ENCODE measurements at places on chromosomes 4 and X. TPM values are rescaled to one million over a fixed set of nuclear protein-coding genes. Genes with fewer than 3 reads are reported as not detected.

DNA sequence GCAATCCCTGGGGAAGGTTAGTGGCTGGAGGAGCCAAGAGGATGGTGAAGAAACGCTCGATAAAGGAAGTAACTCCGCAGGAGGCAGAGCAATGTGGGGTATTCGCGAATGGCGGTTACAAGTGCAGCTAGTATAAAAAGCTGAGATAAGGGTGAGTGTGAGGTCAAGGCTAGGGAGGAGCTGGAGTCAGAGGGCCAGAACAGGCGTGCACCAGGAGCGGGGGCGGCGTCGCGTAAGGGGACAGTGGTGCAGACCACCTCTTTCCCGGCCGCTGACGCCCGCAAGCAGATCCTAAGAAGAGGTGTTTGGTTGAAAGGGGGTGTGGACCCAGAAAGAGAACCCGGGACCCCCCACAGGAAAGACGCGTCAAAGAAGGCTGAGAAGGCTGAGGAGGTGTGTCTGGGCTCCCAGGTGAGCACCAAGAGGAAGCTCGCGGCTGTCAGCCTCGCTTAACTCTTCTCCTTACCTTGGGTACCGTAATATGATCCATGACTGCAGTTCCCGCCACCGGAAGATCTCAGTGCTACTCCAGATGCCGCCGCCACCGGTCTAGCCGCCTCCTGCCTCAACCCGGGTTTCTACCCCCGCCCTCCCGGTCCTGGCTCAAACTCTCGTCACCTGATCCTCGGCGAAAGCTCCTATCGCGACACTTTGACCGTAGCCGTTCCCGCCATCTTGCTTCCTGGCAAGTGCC lies at the start of gene MTMR8:
Gene MTMR8, minus strand, starts transcription at position 579 of the 694 bp plus-strand sequence. Its CDS starts 89 bp downstream, at position 490.
- peak; percentile 74 for DNase-seq

GRCh38 chrX:153527208-153527607 lies 9.8 kb downstream of the ATP2B3 start:
- DNase-seq, result no peak

Gene XAGE1B
- not detected for total RNA-seq

Gene BEND4
- total RNA-seq, result 0.74 TPM

GRCh38 chr4:122044501-122044900 lies 92.6 kb upstream of the TRPC3 start:
- no peak for DNase-seq

- DNase-seq, result no peak
Measured at GRCh38 chr4:75232546-75232945, 281.7 kb downstream of the RCHY1 start.

Gene MAGEB10
- total RNA-seq, result not detected

Gene DDIT4L
- 0.46 TPM for total RNA-seq

DNA sequence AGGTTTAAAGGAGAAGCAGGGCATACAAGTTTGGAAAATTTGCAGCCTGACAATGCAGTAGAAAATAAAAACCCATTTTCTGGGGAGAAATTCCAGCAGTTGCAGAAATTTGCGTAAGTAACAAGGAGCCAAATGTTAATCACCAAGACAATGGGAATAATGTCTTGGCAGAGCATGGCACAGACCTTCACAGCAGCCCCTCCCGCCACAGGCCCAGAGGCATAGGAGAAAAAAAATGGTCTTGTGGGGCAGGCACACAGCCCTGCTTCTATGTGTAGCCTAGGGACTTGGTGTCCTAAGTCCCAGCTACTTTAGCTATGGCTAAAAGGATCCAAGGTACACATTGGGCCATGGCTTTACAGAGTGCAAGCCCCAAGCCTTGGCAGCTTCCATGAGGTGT lies 65.7 kb downstream of the SPOCK3 start:
- DNase-seq, result no peak

Gene ZXDA
- 3.9 TPM for total RNA-seq

Gene TBC1D9
- 41.9 TPM for total RNA-seq

DNA sequence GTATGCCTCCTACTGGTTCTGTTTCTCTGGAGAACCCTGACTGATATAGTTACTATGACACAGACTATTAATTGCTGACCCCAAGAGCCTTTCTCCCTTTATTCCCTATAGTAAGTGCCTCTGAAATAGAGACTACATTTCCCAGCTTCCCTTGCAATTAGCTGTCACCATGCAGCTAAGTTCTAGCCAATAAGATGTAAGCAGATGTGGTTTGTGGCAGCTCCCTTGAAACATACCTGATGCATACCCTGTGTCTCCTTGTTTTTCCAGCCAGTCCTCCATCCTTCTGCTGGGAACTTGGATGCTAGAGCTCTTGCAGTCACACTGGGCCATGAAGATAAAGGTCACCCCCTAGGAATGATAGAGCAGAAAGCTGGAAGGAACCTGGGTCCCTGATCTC lies 9.7 kb upstream of the TMEM165 start:
- no peak for DNase-seq

- DNase-seq, result no peak
Measured at GRCh38 chrX:122567911-122568310, 616.2 kb upstream of the GRIA3 start.

GRCh38 chrX:103356130-103356798 lies at the start of gene TCEAL9:
Gene TCEAL9 (plus strand): TSS chrX:103356506. CDS start chrX:103357685, 1,179 bp downstream.
- no peak for DNase-seq

DNA sequence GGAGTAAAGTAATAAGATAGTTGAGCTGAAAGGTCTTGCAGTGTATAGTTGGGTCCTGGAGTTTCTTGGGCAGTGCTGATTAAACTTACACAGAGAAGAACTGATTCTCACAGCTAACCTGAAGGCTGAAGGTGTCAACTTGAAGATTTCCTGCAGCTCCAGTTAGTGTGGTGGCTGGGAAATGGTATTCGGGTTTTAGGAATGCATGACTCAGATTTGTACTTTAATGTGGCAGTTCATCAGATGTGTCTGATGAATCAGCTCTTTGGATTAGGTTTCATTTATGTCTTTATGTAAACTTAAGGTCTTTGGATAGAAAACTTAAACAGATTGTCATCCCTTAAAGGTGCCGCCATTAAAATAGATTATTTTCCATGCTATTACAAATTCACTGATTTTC lies 200.0 kb downstream of the IL1RAPL1 start:
- no peak for DNase-seq

GRCh38 chr4:181687116-181687515 lies 556.1 kb upstream of the TENM3 start:
- no peak for DNase-seq

DNA sequence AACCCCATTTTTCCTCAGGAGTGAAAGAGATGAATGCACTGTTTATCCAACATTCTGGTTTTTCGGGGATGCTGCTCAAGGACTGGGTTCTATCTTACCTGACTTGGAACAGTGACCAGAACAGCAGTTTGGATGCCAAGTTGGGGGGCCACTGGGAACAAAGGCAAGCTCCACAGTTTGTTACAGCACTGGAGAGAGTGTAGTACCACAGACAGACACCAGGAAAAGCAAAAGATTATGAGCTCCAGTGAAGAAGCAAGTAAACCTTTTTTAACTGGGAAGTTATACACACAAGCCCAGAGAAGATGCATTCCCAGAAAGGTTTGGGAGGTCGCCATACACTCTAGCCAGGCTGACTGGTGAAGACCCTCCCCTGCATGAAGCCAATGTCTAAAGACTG lies 13.6 kb downstream of the C4orf36 start:
- DNase-seq, result no peak

GRCh38 chr4:88230969-88231771 lies 53.2 kb downstream of the PPM1K start:
- no peak for DNase-seq

GRCh38 chr4:43843501-43843900 lies 605.1 kb downstream of the KCTD8 start:
- no peak for DNase-seq

DNA sequence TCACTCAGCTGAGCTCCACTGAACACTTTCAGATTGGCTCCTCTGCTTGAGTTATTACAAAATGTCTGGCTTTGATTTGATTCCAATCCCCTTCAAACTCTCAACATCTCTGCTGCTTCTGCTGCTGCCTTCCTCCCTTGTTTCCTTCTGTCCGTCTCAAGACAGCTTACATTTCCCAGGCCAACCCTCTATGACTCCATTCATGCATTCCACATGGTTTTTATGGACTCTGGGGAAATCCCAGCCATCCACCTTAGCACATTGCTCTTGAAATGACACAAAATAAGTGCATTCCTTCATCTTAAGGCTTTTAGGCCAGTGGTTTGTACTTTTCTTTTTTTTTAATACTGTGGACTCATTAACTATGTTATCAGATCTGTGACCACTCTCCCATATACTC lies 68.5 kb upstream of the TMEM164 start:
- DNase-seq, result no peak

GRCh38 chrX:150438165-150438564 lies 75.0 kb downstream of the MAMLD1 start:
- DNase-seq, result no peak

GRCh38 chrX:40496728-40497127 lies 84.0 kb upstream of the ATP6AP2 start:
- no peak for DNase-seq

DNA sequence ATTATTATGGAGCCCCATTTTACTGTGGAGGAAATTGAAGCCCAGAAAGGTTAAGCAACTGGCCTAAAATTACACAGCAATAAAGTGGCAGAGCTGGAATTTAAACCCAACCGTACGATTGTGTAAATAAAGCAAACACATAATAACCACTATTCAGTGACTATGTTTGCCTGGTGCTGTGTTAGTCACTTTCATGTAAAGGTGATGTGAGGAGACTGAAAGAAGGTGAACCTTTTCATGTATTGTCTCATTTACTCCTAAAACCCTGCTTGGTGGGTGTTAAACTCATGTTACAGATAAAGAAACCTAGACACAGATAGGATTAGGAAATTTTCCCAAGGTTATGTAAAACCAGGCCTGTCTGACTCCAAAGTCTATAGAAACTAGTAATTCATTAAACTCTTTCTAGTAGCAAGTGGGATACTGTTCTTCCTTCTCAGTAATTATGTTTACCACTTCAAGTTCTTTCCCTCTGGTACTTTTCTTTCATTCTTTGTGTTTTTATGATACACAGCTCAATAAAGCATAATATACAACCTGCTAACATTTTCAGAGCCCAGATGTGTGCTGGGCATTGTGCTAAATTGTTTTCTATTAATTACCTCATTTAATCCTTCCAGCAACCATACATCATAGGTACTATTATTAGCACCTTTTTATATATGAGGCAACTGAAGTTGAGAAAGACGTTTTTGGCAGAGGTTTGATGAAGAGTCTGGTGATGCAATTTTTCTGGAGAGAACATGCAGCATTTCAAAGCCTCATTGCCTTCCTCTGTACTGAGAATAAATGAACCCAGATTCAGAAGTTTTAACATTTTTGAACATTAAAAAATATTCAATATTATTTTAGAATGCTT lies 202.7 kb downstream of the SPRY1 start:
- no peak for DNase-seq

- no peak for DNase-seq
Measured at GRCh38 chr4:147793569-147794313, 61.9 kb downstream of the ARHGAP10 start.

GRCh38 chrX:118855681-118856310 lies 32.2 kb downstream of the ZCCHC12 start:
- DNase-seq, result no peak

GRCh38 chr4:112840061-112840460 lies 203.1 kb downstream of the LARP7 start:
- no peak for DNase-seq

DNA sequence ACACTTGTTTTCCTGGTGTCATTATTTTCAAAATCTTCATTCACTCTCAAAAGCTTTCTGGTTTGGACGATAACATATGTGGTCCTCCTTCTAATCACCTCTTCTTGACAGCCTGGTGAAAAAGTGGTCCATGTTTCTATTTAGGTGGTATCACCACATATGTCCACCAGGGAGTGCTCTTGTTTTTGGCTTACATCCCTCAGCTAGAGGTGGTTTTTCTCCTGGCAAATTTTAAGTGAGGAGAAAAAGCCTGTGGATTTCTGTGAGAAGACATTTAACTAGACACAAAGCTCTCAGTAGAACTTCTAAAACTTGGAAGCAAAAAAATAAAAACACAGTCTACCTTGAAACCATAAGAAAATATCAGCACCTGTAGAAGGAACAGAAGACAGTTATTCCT lies 58.0 kb upstream of the FRMPD4 start:
- no peak for DNase-seq

Gene WWC2
- 119 TPM for total RNA-seq

DNA sequence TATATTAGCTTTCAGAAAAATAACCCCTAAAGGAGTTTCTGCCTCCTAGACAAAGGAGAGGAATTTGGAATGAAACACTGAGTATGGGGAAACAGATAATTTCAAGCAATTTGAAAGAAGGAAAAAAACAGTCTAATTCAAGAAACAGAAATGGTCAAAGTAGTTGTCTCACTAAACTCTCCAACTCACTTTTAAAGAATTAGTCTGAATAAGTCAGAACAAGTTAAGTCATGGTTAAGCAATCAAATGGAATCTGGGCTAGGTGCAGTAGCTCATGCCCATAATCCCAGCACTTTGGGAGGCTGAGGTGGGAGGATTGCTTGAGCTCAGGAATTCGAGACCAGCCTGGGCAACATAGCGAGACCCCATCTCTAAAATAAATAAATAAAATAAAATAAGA lies 95.7 kb upstream of the GRIA3 start:
- DNase-seq, result no peak

DNA sequence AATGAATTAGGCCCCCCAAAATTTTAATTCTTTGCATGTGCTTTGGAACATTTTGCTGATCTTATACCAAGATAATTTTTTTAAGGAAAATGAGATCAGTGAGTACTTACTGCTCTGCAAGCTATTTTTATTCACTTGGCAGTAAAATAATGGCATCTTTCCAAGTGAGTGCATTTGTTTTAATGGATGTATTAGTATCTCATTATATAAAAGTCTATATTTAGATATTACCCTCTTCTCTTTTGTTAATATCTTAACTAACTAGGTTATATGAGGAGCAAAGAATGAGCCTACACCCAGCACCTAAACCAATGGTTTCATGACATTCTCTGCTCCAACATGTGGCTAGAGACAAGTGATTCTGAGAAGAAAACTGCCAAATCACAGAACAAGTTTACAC lies 21.1 kb upstream of the ARAF start:
- DNase-seq, result no peak

DNA sequence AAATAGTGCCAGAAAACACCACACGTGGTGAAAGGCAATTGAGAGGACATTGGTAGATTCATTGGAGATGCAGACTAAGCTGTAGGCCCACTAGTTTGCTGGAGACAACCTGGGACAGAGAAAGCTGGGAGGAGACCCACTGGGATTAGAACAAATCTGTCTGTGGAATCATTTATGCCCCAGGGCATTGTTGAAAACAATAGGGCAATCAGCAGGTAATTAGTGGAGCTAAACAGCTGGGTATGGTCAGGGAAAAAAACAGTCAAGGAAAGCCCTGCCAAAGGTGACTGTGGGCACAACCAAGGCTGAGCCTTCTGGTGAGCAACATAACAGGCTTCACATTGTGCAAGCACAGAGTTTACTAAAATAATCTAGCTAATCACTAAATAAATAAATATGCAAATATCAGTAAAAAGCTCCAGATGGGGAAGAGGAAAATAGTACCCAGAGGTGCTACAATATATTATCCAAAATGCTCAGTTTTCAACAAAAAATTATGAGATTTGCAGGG lies 9.0 kb downstream of the TCEAL3 start:
- no peak for DNase-seq

Gene PPP1R3F
- 7.1 TPM for total RNA-seq

DNA sequence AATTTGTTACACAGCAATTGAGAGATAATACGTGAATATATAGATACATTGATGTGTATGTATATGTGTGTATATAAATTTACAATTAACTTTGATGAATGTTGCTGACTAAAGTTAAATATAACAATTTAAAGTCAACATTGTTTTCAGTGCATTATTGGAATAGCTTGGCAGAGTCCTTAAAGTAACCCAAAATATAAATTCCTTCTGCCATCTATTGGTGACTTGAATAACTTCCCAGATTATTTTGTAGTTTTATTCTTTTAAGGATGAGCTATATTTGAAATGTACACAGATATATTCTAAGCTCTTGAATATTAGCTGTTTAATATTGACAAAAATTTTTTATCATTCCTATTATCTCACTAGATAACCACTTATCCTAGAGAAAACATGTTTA lies 298.2 kb upstream of the FSTL5 start:
- DNase-seq, result no peak
